AG10803 (cell line): ENCODE measurements at places on chromosomes 2 and 18.

- DNase-seq, result no peak
Observed at GRCh38 chr2:100857341-100857740, 37.4 kb downstream of the NPAS2 start.

- DNase-seq, result no peak
Observed at GRCh38 chr18:77940566-77940965, 690.9 kb downstream of the GALR1 start.

GRCh38 chr2:18395555-18395954 lies 164.9 kb downstream of the RDH14 start:
- no peak for DNase-seq

GRCh38 chr2:57539761-57540160 lies 506.8 kb upstream of the VRK2 start:
- no peak for DNase-seq

DNA sequence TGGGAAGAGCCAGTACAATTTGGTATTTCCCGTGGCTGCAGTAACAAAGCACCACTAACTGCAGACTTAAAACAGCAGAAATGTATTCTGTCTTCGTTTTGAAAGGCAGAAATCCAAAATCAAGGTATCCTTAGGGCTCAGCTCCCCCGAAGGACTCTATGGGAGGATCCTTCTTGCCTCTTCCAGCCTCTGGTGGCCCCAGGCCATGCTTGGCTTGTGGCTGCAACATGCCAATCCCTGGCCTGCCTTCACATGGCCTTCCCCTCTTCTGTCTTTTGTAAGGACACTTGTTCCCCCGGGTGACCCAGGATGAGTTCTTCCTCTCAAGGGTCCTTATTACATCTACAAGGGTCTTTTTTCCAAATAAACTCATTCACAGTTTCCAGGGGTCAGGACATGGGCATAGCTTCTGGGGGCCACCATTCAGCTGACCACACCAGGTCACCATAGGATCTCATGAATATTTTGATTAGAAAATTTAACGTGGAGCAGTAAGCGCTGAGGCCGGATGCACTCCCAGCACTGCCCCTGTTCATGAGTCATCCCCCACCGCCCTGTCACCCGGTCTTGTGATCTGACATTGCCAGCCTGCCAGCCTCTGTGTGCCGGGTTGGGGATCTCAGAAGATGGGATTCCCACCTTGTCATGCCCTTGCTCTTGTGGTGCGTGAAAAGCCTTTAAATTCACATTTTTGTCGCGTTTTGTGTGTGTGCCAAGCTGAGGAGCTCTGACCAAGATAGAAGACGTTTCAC lies 61.2 kb upstream of the B3GNT7 start:
- no peak for DNase-seq

DNA sequence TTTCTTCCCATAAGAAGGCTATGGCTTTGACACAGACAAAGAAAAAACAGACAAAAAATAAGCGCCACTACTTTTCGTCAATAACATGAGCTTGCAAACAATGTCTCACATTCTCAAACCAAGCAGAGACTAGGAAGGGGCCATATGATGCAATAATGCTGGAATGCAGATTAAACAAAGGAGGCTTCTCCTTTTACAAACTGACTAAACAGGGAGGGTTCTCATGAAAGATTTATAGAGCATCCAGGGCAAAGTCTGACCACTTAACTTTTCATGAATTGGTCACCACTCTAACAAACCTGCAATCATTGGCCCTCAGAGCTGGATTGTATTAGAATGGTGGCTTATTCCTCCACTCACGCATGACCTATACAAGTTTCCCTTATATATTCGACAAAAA lies 663.3 kb upstream of the CHAC2 start:
- peak; percentile 22 for DNase-seq

- no peak for DNase-seq
Observed at GRCh38 chr2:215418064-215418963, 17.6 kb downstream of the FN1 start.

- no peak for DNase-seq
Observed at GRCh38 chr2:226169751-226170581, 629.7 kb downstream of the IRS1 start.

- DNase-seq, result no peak
Observed at GRCh38 chr2:148490840-148491439, 153.6 kb upstream of the EPC2 start.
